ENCODE measurements at places on chromosomes 7 and 10.

- DNase-seq: no peak
These were observed 13.9 kb upstream of the PWWP2B start for GRCh38 chr10:132383101-132383500.

DNA sequence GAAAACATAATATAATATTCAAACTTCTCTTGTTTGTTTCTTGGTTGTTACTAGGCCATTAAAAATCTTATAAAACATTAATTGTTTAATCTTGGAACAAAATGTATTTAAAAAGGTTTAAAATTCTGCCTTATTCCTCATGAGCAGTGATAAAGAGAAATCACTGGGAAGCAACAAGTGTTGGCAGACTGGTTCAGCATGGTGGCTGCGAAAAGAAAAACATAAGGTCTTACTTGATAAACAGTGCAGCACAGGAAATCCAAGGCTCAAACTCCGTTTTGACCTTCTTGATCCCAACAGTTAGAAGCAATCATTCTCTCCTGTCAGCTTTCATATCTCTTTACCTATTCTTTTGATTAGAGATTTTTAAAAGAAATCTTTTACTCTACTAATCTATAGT lies 530.8 kb downstream of the CNTNAP2 start:
- no peak for DNase-seq

DNA sequence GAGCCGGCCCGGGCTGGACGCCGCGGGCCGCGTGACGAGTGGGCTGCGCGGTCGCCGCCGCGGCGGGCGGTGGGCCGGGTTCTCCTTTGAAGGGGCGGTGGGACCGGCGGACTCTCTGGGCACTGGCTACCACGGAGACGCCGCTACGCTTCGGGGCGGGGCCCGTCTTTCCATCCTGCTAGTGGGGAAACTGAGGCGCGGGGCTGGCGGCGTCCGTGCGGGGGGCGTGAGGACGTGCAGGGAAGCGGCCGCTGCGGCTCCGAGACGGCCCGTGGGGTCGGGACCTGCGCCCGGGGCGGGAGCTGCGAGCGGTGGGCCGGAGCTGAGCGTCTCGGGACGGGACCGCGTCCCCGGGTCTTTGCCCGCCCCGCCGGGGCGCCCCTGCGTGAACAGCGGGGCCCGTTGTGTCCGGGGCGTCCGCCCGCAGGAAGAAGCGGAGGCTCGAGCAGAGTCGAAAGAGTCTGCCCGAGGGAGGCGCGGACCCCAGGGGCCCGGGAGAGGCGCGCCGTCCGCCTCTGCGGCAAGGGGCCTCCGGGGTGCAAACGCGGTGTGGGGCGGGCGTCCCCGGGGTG lies 548 bp upstream of the BNIP3 start:
- no peak for DNase-seq

GRCh38 chr7:40199076-40199802 lies 64.4 kb downstream of the SUGCT start:
- no peak for DNase-seq

- no peak for DNase-seq
These were observed 142.0 kb upstream of the ADO start for GRCh38 chr10:62662486-62662885.

GRCh38 chr7:69036301-69036700 lies 562.0 kb upstream of the AUTS2 start:
- no peak for DNase-seq

DNA sequence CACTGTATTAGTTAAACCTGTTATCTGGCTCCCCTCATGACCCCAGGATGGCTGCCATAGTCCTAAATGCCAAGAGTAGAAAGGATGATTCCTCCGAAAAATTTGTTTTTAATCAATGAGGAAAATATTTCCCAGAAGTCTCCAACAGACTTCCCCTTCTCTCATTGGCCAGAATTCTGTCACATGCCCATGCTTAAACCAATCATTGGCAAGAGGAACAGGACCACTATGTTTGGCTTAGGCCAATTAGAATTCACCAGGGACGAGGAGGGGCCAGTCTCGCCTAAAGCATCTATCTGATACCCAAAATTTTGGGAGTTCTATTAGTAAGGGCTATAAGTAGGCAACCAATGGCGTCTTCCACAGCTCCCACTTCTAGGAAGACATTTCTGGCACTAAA lies 71.2 kb upstream of the IL6 start:
- DNase-seq: no peak

DNA sequence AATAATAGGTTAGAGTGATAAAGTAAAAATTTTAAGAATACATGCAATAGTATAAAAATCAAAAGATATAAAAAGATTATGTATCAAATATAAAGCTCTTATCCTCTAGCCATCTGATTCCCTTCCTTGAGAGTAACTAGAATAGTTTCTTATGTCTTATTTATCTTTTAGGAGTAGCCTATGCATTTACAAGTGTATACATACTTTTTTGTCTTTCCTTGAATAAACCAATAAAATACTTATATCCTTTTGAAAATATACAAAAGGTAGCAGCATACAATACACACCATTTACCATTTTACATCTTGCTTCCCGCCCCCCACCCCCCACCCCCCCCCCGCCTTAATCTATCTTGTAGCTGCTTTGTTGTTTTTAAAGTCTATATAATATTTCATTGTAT lies 31.4 kb downstream of the AHCYL2 start:
- DNase-seq: no peak

- DNase-seq: no peak
These were observed 316.4 kb downstream of the RPS24 start for GRCh38 chr10:78349911-78350663.

DNA sequence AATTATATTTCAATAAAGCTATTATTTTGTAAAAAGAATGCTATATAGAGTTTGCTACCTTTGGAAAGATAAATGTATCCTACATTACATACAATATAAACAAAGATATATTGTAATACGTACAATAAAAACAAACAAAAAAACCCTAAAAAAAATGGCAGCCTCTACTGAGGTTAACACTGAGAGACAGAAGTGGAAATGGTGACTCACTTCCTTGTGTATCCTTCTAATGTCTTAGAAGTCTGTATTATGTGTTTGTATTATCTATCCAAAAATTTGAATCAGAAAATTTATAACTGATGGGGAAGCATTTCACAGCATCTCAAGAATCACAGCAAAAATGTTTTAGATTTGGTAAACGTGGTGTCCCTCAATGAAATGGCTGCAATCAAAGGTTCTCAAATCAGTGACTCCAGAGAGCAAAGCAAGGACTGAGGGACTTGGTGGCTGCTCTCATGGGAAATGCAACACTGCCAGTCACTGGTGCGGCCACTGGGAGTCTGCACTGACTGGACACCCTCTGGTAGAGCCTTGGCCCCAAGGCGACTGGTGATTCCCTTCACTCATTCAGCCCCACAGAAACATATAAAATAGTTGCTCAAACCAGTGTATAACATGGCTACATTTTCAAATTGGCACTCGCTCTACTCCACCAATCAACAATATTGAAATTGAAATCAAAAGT lies 53.8 kb downstream of the PANK1 start:
- no peak for DNase-seq

DNA sequence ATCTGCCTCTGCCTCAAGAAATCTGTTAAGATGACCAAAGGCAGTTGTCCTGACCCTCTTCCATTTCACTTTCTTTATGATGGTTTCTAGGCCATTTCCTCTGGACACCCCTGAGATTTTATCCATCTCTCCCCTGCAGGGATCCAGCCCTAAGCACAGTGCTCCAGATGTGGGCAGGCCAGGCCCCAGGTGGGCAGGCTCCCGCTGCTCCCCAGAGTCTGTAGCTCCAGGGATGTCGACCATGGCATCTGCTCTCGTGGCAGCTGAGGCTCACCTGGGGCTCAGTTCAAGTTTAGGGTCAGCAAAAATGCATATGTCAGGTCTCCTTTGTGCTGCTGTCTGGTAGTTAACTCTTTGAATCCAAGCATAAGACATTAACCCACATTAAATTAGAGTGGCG lies 11.8 kb downstream of the CEP41 start:
- DNase-seq: no peak

GRCh38 chr7:12257582-12257981 lies 46.5 kb downstream of the TMEM106B start:
- no peak for DNase-seq

DNA sequence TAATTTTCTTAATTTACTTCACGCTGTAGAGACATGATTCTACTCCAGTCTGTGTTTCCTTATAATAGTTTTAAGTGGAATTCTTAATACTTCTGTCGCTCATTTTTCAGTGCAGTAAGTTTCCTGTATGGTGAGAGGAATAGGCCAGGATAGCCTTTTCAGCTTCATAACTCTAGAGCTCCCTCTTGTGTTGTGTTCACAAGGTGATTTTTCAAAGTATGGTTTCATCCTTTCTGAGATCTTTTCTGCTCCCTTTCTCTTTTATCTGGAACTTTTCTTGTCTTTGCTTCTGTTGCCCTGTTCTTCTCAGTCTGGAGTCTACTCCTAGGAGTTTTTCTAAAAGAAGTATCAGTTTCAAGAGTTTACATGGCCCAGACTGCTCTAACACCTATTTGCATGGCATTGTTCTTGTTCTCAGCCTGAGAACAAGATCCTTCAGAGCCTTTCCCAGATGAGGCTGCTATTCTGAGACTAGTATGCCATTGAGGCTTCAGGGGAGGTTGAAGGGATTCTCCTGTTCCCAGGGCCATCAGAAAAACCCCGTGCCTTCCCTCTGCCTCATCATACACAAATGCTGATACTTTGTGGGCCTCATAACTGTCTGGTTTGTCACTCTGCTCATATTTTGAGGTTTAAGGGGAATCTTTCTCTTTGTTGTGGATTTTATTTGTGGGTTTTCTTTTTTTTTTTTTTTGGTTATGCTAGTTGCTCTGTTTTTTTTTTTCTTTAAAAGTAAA lies 21.8 kb downstream of the NET1 start:
- DNase-seq: peak; percentile 41

DNA sequence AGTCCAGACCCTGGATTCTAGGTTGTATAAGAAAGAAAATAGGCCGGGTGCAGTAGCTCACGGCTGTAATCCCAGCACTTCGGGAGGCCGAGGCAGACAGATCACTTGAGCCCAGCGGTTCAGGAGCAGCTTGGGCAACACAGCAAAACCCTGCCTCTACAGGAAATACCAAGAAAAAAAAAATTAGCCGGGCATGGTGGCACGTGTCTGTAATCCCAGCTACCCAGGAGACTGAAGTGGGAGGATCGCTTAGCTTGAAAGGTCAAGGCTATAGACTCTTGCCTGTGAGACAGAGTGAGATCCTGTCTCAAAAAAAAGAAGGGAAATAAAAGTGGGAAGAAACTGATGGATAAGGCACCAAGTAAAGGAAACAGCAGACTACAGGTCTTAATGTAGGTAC lies 287.9 kb upstream of the KLF14 start:
- DNase-seq: no peak

GRCh38 chr10:5282137-5282536 lies 82.6 kb upstream of the UCN3 start:
- no peak for DNase-seq

- DNase-seq: no peak
These were observed 10.7 kb downstream of the EPHA1 start for GRCh38 chr7:143397710-143398530.

DNA sequence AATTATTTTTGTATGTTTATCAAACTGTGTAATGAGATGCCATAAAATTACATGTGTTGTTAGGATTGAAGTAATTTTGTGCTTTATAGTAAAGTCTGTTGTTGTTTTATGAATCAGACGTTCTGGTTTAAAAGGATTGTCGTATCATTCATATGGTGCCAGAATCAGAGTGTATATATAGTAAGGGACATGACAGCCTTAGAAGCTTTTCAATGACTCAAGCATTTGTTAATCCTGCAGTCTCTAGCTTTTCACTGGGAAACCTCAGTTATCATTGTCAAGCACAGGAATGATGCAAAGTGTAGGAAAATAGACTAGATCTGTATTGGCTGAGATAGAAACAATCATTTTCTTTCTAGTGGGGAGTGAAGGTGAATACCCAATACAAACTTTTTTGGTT lies 57.5 kb downstream of the TRRAP start:
- no peak for DNase-seq

DNA sequence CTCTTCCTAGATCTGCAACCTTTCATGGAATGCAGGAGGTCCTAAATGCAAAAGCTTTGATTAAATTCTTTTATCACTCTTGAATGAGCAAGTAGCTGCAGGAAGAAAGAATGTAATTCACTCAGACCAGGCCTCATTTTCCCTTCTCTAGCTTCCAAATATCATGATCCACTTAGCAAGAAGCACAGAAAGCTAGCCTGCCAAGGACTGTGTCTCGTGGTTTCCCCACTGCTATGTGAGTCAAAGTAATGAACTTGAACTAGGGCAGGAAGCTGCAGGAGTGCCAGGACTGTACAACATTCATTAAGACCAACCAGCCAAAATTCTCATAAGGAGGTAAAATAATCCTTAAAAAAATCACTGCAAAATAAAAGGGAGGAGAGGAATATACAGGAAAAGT lies 379.2 kb downstream of the CALN1 start:
- no peak for DNase-seq

DNA sequence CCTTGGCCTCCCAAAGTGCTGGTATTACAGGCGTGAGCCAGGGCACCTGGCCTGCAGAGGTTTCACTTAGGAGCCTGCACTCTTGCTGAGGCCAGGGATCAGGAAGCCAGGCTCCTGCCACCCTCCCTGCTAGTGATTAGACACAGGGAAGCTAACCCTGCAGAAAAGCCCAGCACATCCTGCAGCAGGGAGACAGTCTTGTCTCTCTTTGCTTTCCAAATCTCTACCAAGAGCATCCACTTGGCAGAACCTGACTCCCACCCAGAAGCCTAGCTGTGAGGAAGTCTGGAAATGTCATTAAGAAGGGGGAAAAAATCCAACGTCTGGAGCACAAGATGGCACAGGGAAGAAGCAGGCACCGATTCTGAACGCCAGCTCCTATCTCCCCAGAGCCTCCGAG lies 8.0 kb upstream of the FAM171A1 start:
- DNase-seq: no peak

DNA sequence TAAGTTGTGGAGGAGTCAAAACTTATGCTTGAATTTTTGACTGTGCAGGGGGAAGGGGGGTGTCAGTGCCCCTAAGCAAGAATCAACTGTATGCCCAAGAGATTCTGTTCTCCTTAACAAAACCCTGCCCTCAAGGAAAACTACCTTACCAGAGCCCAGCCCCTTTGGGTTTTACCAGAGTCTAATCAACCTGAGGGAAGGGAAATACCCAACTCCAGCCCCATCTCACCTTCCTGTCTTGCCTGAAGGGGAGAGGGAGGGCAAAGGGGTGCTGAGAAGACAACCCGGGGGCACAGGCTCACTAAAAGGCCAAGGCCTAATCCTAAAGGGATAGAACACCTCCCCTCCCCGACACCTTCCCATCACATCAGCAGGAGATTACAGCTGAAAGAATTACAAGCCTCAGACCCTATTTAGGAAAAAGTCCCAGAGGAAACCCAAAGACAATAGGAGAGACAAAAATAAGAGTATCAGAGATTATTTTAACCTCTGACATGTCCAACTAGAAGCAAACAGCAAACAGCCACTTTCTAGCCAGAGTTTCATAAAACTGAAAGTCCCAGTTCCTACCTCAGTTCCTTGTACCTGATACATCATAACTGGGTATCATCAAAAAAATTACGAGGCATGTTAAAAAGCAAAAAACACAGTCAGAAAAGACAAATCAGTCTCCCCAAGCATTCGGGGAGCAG lies 26.8 kb upstream of the C7orf33 start:
- DNase-seq: no peak
